ENCODE measurements at places on chromosomes 2 and 18. TPM values are rescaled to one million over a fixed set of nuclear protein-coding genes. Genes with fewer than 3 reads are reported as not detected.

THSD7B gene
- 1.1 TPM for total RNA-seq

SERPINB4 gene
- not detected for total RNA-seq

ADI1 gene
- total RNA-seq: 24.8 TPM

ARHGAP25 gene
- total RNA-seq: 6.0 TPM
